Muscle of leg (tissue), 16 donors: ENCODE measurements at places on chromosomes 4 and X. TPM values are rescaled to one million over a fixed set of nuclear protein-coding genes. Genes with fewer than 3 reads are reported as not detected.

The RGN gene
- polyA plus RNA-seq, result 2.4 TPM

The PGAM4 gene
- not detected for polyA plus RNA-seq

The FRMD7 gene
- polyA plus RNA-seq, result 0.13 TPM

The HMX1 gene
- 0.08 TPM for polyA plus RNA-seq

The ARHGAP36 gene
- polyA plus RNA-seq, result 421 TPM

The DGAT2L6 gene
- not detected for polyA plus RNA-seq

The ARSH gene
- polyA plus RNA-seq, result not detected

The INTS6L gene
- 8.1 TPM for polyA plus RNA-seq

The SCARB2 gene
- polyA plus RNA-seq, result 103 TPM

The TCEAL6 gene
- polyA plus RNA-seq, result not detected

The EDA2R gene
- polyA plus RNA-seq, result 2.5 TPM

The ERAS gene
- not detected for polyA plus RNA-seq

The CLDN2 gene
- 0.15 TPM for polyA plus RNA-seq

The EOLA1 gene
- polyA plus RNA-seq, result 26.3 TPM

- DNase-seq, result peak; percentile 16
These were observed 56.9 kb downstream of the SERTM2 start for GRCh38 chrX:111568354-111568753.

- no peak for DNase-seq
These were observed 106.0 kb downstream of the KLHL8 start for GRCh38 chr4:87114245-87115062.

DNA sequence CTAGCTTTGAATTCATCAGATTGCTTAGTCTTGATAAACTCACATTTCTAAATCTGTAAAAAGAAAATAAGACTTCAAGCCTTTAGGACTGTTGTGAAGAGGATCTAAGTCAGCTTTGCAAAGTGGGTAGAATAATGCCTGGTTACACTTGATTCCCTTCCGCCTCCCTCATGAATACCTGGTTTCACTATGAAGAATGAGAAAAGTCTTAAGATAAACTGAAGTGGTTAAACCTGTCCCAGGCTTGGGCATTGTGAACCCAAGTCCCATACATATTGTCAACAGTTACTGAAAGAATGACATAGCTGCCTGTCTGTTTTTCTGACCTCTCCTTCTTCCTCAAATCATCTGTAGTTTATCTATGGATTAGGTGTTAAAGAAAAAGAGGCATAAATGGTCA is 16.7 kb upstream of the GBA3 start:
- DNase-seq, result no peak

- peak; percentile 96 for DNase-seq
These were observed 380.8 kb downstream of the SPRY1 start for GRCh38 chr4:123777373-123777772.

- DNase-seq, result no peak
These were observed 65.7 kb upstream of the ALG13 start for GRCh38 chrX:111615227-111615626.

GRCh38 chr4:168685136-168685809 is 188.4 kb downstream of the PALLD start:
- DNase-seq, result peak; percentile 80

GRCh38 chr4:2820216-2820982 is 23.2 kb upstream of the ADD1 start:
- no peak for DNase-seq

- DNase-seq, result no peak
These were observed 156.0 kb downstream of the DCLK2 start for GRCh38 chr4:150234246-150234645.

DNA sequence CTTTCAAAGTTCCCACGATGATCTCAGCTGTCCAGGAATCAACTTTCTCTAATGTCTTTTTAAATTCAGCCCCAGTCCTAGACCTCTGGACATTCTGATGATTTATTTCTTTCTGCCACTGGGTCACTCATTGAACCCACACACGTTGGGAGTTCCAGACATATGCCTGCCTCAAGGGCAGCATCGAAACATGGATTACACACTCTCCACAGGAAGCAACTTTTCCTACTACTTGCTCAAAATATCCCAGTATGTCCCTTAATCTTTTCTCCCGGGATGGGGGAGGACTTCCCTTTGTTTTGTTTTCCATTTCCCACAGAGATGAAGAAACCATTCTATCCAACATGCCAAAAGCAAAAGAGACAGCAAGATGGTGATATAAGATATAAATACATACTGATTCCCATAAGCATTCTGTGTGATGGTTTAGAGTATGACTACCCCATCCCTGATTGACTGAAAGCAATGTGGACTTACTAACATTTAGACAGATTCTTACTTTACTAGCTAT is 79.8 kb upstream of the PPARGC1A start:
- peak; percentile 37 for DNase-seq

DNA sequence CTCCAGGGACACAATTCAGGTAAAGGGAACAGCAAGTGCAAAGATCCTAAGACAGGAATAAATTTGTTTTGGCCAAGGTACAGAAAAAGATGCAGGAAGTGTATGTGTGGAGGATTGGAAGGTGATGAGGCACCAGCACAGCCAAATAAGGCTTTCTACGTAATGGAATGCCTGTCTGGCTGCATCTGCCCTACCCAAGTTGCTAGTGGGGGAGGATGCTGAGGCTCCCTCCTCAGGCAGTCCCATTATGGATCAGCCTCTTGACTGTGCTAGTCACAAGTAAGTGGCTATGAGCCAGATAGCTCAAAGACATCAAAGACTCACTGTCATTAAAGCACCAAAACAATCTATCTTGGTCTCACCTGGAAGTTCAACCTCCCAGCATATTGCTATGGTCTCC is 300.9 kb upstream of the FAT4 start:
- DNase-seq, result no peak

GRCh38 chrX:113906168-113906567 is 677.7 kb upstream of the HTR2C start:
- DNase-seq, result peak; percentile 30

GRCh38 chr4:14294611-14295010 is 667.1 kb upstream of the BOD1L1 start:
- DNase-seq, result no peak

DNA sequence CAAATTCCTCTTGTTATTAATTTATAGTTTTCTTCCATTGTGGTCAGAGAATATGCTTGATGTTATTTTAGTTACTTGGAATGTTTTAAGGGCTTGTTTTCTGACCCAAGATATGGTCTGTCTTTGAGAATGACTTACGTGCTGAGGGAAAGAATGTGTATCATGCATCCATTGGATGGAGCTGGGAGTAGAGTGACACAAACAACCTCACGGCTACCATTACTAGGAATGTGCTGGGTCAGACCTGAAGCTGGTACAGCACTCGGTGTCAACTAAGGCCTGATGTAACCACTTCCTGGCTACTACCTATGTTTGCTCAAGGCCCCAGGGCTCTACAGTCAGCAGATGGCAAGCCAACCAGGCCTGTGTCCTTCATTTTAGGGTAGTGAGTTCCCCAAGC is 257.8 kb downstream of the FAT4 start:
- no peak for DNase-seq

DNA sequence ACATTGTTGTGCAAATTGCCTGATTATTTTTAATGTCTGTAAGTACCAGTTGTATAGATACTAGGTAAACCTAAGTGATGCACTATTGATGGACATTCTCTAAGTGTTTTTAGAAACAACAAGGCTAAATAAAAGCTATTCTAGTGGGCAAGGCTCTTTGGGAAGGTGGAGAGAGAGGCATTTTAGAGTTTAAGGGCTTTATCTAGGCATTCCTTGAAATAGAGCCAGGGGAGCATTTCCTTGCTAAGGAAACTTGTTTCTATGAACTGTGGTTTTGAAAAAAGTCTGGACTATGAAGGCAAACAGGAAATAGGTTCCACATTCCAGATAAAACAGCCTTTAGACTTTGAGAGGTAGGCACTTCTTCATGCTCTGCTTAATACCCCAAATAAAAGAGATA is 23.8 kb downstream of the BMX start:
- peak; percentile 11 for DNase-seq

DNA sequence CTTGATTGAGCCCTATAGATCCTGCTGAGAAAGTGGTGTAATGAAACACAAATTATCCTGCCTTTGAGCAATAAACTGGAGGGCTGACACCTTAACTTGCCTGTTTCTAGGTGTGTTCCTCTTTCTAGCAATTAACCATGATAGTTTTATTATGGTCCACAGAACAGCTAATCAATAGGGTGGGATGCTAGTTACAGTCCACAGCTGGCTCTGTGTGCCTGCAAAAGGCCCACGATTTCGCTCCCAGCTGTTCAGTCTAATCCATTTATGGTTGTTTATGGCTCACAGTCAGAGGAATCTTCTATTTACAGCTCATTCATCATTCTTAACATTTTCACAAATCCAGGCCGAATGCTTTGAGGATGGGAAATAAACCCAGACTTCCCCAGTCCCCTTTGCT is 674.9 kb downstream of the SMARCA1 start:
- peak; percentile 4 for DNase-seq

GRCh38 chr4:149999485-150000074 is 78.7 kb upstream of the DCLK2 start:
- peak; percentile 80 for DNase-seq

DNA sequence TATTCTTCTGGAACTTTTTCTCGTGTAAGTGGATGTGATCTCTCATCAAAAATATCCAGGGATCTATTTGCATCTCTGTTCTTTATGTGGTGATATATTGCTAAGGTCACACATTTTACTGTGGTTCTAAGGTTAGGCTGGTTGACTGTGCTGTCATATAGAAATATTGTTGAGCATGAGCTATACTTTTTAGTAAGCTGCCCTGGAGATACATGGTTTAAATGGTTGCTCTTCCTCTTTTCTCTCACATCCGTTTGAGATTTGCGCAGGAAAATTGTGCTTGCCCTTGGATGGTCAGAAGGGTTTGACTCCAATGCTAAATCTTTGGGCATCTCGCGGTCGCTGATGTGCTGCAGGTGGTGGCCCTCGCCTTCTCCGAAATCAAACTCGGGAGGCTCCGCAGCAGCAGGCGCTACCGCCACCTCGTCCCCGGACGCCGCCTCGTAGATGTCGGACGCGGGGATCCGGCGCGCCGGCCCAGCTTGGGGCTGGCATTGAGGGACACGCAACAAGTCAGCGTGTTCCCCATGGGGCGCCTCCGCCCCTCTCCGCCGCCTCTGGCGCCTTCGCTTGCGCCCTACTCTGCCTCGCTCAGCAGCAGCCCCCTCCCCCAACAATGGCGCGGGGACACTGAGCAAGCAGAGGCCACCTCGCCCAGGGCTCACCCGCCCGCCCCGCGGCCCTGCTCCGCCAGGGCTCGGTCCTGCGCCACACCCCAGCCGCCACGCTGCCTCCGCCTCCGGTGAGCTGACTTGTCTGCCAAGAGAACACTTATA is 154.5 kb downstream of the MSN start:
- peak; percentile 4 for DNase-seq

- no peak for DNase-seq
These were observed 734.1 kb upstream of the TENM3 start for GRCh38 chr4:181509073-181509472.

DNA sequence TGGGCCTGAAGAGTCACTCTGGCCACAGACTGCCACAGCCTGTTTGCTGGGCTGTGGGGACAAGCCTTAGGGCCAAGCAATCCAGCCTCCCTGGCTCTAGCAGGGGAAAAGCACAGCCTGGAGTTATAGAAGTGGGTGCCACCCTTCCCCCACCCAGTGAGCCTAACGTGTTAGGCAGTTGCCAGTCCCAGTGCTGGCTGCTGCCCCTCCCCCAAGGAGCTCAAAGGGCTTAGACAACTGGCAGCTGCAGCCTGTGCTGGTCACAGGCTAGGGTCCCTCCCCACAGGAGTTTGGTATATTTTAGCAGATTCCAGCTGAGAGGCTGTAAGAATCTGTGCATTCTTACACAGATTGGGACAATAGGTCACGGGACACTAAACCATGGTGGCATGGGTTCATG is 370.3 kb upstream of the FGF16 start:
- DNase-seq, result no peak

DNA sequence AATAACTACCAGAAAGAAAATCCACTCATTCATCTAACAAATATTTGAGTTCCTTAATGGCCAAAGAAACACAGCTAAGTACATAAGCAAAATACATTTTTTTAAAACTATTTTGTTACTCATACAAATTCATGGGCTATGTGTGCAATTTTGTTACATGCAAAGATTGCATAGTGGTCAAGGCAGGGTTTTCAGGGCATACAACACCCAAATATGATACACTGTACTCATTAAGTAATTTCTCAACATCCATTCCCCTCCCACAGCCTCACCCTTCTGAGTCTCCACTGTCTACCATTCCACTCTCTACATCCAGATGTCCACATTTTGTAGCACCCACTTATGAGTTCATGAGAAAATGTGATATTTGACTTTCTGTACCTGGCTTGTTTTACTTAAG is 58.2 kb downstream of the BRWD3 start:
- DNase-seq, result no peak

- peak; percentile 93 for DNase-seq
These were observed 100.2 kb downstream of the LNX1 start for GRCh38 chr4:53490965-53491622.

- no peak for DNase-seq
These were observed 13.9 kb upstream of the BEX4 start for GRCh38 chrX:103201041-103201440.

DNA sequence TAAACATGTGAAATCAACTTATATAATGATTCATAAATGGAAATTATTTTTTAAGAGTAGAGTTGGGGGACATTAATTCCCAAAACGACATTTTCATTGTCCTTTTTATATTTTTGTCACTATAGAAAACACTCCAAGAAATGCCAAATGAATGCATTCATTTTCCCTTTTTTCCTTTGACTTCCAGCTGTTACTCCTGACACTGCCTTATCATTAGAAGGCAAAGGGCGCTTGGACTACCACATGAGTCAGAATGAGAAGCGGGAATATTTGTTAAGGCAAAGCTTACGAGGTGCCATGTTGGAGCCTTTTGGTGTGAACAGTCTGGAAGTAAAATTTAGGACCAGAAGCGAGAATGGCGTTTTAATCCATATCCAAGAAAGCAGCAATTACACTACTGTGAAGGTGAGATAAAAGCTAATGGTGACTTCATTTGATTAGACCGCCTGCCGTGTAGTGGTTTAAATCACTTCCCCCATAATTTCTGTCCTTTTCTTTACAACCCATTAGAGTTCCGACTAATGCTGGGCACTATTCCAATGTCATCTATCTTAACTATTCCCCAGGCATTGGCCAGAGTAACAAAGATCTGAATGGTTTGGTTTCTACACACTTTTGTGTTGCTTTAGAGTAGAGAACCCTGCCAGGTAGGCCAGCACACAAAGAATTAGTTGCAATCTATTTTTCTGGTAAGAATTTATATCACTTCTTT is 166.7 kb downstream of the FAT4 start:
- DNase-seq, result no peak

DNA sequence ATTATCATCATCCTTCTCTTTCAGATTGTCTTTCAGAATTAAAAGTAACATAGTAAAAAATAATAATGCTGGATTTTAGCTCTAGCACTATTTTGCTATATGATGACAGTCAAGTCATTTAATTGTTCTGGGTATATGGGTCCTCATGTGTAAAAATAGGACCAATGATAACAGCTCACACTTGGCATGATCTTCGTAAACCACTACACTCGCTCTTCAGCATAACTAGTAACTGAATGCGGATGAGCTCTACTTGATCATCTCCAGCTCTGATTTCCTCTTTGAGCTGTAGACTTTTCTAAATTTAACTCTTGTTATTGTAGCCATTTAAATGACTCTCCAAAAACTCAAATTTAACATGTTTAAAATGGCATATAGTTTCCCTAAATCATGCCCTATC is 831.8 kb upstream of the HS3ST1 start:
- DNase-seq, result no peak

- no peak for DNase-seq
These were observed 1.3 kb upstream of the INTU start for GRCh38 chr4:127631420-127631819.
